ENCODE measurements at places on chromosomes 3 and 15. TPM values are rescaled to one million over a fixed set of nuclear protein-coding genes. Genes with fewer than 3 reads are reported as not detected.

C3orf80 gene
- polyA plus RNA-seq, result 1.6 TPM

B3GALNT1 gene
- polyA plus RNA-seq, result 10.7 TPM

C3orf20 gene
- not detected for polyA plus RNA-seq

CMTM7 gene
- 18.2 TPM for polyA plus RNA-seq

SLC28A1 gene
- polyA plus RNA-seq, result 0.04 TPM

FAM162A gene
- 85.1 TPM for polyA plus RNA-seq

TBC1D21 gene
- polyA plus RNA-seq, result not detected

DNAH12 gene
- 0.01 TPM for polyA plus RNA-seq

TMEM266 gene
- 0.11 TPM for polyA plus RNA-seq

IQCH gene
- 0.22 TPM for polyA plus RNA-seq

TARS3 gene
- 11.0 TPM for polyA plus RNA-seq

SEMA6D gene
- polyA plus RNA-seq, result 2.5 TPM

CHRM5 gene
- 0.03 TPM for polyA plus RNA-seq

KY gene
- polyA plus RNA-seq, result 1.5 TPM

SEMA7A gene
- 5.1 TPM for polyA plus RNA-seq

CCRL2 gene
- polyA plus RNA-seq, result 1.6 TPM

DNA sequence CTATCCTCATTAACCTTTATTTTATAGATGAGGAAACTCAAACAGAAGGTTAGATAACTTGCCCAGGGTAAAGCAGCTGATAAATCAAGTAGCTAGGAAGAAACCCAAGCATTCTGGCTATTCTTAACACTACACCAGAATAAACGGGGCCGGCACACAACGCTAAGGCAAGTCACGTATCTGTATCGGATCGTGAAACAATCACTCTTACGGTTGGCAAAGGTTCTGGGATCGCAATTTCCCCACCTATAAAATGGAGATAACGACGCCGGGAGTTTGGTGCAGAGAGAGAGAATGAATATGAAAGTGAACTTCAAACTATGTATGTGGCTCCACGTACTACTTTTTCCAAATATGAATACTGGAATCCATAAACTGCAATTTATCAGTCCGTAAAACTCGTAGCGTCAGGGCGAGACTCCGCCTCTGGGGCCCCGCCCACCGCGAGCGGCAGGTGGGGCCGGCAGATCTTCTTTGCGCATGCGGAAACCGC, 252 bp upstream of the ARMC8 start:
- peak; percentile 81 for DNase-seq

DNA sequence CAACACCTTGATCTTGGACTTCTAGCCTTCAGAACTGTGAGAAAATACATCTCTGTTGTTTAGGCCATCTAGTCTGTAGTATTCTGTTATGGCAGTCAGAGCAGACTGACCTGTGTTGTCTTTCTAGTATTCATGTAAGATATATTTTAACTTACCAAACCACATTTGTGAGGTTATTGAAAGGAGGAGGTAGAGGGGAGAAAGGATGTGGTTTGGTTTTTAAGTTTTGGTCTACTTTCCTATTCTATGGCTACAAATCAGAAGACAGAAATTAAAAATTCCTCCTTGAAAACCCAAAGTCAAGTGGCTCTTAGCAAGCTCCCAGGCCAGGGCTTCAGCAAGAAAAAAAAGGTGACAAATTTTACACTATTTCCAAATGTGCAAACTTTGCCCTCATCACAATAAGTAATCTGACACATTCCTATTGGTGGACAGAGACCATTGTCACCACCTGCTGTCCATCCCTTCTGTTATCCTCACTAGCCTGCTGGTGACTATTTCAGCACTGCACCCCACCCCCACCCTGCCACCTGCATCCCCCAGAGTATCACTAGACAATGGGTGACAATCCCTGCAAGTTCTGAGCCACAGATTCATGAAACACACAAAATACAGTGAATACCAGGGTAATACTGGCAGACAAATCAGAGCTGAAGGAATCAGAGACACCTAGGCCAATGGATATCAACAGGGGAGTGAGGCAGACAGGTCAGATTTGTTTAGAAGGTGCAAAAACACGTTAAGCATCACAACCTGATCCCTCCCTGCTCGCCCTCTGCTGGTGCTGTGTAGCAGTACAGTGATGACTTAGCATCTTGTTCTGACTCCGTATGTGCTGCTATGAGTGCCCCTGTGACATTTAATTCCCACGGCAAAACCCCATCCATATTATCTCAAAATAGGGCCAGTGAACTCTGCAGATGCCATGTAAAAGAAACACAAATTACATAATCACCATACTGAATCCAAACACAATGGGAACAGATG, 79.0 kb upstream of the DCLK3 start:
- no peak for DNase-seq

GRCh38 chr15:98292442-98293240, 332.1 kb downstream of the ARRDC4 start:
- no peak for DNase-seq

- no peak for DNase-seq
Observed at GRCh38 chr15:85539491-85539890, 159.1 kb downstream of the AKAP13 start.

DNA sequence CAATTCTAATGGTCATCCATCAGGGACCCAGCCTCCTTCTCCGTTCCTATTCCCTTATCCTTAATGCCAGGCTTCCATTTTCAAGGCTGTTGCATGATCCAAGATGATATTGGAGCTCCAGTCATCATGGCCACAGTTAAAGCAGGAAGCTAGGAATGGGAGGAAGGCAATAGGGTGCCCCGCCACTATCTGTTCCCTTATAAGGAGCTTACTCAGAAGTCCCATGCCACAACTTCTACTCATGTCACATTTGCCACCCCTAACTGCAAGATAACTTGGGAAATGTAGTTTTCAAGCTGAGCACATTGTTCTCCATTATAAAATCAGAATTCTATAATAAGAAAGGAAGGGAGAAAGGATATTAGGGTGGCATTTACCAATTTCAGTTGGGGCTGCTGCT, 38.6 kb upstream of the SPSB4 start:
- no peak for DNase-seq

DNA sequence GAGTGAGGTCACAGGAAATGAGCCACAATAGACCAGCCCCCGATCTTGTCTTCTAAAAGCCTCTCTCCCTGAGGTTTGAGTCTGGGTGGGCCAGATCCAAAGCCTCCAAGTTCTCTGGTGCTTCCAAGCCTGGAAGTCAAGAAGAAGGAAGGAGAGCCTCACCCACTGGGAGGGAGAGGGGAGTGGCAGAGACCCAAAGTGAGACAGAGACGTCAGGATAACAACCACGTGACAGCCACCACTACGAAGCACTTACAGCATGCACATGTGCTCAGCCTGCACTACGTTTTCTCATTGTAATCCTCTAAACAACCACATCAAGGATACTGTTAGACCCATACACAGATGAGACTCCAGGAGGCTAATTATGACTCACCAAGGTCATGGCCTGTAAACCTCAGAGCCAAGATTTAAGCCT, 197.3 kb upstream of the LINGO1 start:
- no peak for DNase-seq

GRCh38 chr15:38810686-38811085, 246.1 kb upstream of the RASGRP1 start:
- no peak for DNase-seq

GRCh38 chr3:156024904-156025533, 95.4 kb upstream of the KCNAB1 start:
- no peak for DNase-seq

DNA sequence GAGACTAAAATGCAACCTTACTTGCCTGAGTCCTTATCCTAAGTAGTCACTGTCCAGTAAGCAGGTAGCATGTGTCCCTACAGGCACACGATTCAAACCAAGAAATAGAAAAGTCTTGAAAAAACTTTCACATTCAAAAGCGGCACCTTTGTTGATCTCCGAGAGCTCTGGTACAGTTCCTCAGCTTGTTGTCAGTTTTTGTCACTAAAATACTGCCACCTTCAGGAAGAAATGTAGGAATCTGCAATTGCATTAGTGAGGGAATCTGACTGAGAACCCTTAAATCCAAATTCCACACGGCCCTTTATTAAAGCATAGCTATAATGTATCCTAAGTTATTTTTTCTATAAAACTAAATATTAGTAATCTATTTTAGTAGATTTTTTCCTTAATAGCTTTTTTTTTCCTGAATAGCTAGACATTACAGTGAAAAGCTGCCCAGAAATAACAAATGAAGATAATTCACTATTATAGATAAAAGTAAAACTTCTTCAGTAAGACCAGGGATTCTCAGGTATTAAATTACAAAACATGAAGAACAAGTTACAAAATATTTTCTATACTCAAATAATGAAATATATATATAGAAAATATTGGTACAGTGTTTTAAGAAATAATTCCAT, 44.0 kb downstream of the CCDC54 start:
- DNase-seq, result no peak

DNA sequence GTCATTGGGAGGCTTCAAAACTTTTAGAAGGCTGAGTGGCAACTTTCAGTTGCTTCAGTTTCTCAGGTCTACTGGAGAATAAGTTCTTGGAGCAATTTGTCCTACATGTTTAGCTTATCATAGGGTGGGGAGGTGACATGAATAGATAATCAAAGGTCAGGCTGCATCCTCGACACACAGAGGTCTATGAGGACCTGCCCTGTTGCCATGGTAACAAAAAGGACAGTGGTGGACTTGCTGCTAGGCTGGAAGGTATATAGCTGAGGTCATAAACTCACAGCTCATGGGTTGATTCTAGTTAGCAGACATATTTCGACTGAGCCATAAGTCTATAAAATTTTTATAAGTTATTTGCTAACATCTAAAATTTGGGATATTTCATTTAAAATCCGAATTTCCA, 267.0 kb downstream of the THRB start:
- DNase-seq, result no peak

DNA sequence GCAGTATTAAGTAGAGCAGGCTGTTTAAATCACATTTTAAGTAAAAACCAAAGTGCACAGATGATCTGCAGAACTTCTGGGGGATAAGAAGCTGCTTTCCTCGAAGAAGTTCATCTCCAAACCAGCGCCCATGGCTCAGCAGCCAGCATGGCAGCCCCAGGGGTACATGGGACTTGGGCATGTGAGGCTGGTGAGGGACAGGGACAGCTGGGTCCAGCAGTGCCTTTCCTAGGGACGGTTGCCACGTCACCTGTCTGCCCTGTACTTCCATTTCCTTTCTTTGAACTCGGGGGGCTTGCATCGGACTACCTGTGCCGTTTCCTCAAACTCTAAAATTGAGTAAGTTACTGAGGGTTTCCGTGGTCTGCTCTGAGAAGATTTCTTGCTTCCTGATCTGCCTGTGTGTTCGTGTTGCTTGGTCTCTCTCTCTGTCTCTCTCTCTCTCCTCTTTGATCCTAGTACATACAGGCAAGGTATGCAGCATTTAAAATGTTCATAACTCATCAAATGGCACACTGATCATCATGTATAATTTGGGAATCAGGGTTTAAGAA, 67.6 kb downstream of the IGF1R start:
- no peak for DNase-seq

GRCh38 chr3:31532587-31533168, at the start of gene STT3B:
TSS of gene STT3B (plus strand) at chr3:31532925. CDS start at chr3:31532999, 74 bp downstream.
- DNase-seq, result peak; percentile 57

DNA sequence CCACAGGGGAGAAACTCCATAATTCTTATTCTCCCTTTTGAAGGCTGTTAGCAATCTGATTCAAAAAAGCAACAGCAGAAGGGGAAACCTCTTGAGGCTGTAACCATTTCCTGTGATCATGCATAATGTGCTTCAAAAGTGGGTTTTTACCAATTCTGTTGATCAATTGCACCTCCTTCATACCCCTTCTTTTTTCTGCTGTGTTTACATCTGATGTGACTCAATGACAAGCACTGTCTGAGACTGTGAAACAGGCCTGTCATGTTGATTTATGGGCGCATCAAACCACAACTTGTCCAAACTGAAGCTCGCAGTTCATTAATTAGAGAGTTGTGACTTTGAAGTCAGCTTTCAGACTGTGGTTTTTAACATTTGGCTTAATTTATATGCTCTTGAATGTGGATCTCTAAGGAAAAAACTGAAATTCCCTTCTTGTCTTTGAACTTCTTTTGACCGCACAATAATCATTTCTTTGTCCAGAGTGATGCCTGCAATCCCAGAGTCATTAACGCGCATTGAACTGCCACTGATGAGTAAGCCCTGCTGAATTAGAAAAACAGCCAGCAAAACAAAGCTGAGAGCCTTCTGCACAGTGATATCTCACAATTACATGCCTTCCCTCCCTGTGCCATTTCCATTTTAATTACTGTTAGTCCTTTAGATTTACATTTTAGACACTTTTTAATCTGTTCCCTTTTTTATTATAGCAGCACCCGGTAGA, 532.8 kb downstream of the FOXP1 start:
- no peak for DNase-seq

- no peak for DNase-seq
Observed at GRCh38 chr3:52323526-52324295, 7.6 kb downstream of the DNAH1 start.

DNA sequence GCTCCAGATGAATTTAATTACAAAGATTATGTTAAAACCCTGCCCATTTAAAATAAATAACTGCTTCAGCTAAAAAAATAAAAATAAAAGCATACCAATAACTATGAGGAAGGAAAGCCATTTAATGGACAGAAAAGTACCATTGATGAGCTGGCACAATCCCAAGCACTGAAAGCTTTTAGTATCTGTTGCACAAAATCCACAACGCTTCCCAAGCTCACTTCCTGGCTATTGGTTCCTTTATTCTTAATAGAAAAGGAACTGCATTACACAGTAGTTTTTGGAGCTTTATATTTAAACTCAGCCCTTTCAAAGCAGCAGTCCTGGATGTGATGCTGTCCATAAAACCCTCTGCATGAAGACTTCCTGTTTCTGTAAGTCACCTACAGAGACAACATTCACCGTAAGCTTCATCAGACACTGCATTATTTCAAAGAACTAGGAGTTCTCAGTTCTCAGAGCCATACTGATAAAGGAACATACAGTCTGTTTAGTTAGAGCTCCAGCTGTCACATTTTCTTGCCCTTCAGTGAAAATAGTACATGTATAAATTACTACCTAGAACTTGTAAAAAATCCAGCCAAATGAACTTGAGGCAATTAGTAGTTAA, 81.5 kb downstream of the CSNK1G1 start:
- no peak for DNase-seq

GRCh38 chr3:43794776-43795175, 104.0 kb downstream of the ABHD5 start:
- DNase-seq, result no peak

DNA sequence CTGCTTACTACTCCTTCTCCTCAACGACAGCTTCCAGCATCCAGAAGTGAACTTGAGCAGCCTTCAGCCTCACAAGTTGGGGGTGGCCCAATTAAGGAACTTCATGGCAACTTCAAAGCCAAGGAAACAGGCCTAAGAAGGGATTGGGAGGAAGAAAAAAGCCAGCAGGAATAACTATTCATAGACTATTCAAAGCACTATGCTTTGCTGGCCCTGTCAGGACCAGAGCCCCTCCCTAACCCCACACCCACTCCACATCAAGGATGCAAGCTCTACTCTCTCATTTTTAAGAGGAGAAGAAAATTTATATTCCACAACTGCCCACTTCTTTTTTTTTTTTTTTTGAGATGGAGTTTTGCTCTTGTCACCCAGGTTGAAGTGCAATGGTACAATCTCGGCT, 10.0 kb upstream of the PRKAR2A start:
- no peak for DNase-seq

GRCh38 chr3:63910001-63910400, 2.2 kb downstream of the SCAANT1 start:
- DNase-seq, result no peak

All from urinary bladder (tissue), 4 donors.